ENCODE measurements at places on chromosomes 3 and 15.

GRCh38 chr3:190371152-190371551 lies 16.8 kb upstream of the CLDN16 start:
- DNase-seq: no peak

GRCh38 chr15:36766449-36766848 lies 187.0 kb downstream of the CDIN1 start:
- DNase-seq: no peak

DNA sequence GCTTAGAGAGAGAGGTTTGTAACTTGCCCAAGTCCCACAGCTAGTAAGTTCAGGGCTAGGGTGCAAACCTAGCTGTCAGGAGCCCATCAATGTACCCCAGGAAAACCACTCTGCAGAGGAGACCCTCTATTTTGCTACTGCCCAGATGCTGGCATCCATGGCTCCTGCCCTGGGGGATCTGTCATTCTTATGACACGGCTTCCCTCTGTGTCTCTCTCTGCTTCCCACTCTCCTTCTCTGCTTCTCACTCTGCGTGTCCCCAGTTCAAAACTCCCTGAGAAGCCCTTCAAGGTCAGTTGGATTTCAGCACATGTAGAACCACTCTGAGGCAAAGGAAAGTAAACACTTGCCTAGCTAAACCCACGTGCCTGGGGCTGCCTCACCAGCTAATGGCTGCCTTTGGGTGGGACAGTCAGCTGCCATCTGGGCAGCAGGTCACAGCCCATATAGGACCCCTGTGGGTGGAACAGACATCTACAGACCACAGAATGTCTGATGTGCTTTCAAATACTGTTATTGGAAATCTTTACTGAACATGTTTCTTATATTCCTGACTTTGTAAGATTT lies 29.4 kb upstream of the SLCO2A1 start:
- DNase-seq: no peak

- DNase-seq: no peak
Observed at GRCh38 chr3:169939320-169939719, 27.3 kb upstream of the SEC62 start.

DNA sequence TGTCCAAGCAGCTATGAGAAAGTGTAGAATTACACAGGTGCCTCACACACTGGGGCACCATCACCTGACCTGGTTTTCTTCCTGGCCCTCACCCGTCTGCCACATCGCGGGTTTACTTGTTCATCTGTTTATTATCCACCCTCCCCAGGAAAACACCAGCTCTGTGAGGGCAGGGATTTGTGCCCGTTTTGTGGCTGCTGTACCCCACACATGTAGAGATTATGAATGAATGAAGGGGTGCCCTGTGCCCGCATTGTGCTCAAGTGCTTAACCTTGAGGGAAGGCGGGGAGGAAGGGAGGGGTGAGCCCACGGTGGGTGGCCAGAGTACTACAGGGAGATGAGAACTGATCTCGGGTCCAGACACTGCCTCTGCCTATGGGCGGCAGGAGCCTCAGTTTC lies 108.4 kb downstream of the WNT7A start:
- DNase-seq: no peak

DNA sequence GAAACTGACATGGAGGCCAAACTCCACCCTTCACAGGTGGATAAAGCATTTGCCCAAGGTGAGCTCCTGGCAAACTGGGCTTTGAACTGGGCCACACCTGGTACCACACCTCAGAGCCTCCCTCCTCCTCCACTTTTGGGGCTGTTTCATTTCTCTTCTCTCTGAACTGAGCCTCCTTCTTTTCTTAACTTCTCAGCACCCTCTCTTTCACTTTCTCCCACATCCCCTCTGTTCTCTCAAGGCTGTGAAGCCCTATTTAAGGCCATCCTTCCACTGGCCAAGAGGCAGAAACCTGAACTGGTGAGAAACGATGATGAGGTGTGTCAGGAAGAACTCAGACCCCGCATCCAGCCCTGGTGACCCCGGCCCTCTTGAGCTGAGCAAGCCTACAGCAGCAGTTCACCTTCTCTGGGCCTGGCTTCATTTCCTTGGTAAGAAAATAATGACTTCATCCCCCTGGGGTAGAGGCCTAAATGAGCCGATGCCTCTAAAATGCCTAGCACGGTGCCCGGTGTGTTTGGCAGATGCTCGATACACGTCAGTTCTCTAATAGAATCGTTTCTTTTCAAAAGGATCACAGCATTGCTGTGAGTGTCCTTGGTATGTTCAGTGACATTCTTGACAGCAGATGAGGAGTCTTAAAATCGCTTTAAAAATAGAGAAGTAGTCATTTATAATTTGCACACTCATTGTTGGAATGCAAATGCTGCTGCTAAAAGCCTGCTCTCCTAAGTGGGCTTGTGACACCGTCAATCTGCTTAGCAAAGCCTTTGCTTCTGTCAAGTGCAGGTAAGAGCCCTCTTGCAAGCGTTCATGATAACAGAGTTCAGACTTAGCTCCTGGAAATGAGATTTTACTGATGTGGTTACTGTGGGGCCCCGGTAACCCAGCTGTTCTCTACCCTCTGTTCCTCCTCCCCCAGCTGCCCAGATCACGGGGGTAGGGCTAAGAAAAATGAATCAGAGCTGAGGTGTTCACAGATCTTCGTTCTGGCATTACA lies 97.7 kb upstream of the ATP2B2 start:
- DNase-seq: peak; percentile 23

DNA sequence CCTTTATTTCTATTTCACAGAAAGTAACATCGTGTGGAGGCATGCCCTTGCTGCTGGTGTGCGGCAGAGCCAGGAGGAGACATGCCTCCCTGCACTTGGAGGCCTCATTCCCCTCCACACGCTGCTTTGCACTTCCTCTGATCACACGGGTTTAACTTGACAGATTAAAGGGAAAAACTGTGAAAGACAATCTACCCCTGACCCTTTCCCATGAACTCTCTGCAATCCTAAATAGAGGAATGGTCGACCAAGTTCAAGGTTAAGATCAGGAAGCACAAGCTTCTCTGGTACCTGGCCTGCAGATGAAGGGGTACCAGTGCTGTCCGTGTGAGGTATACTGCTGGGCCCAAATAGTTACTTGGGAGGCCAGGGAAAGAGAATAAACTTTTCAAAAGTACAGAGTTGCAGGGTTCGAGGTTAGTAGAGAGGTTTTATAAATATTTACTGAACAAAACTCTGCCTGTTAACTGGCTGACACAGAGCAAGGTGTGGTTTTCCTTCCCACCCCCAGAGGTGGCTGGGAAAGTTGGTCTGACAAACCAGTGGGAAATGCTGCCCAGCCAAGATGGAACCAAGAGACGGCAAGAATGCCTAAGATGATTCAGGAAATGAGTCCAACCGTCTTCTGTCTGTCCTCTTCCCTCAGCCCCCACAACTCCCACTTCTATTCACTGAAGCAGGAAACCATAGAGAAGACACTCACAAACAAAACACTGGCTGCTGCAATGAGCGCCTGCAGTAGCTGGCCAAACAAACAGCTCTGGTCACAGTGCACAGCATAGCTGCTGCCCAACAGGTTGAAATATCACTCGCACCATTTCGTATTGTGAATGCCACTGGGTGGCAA lies 79.6 kb downstream of the IGF2BP2 start:
- no peak for DNase-seq

GRCh38 chr3:116702334-116702733 lies 7.2 kb upstream of the TUSC7 start:
- no peak for DNase-seq

GRCh38 chr3:134617608-134618477 lies 33.0 kb downstream of the KY start:
- DNase-seq: no peak

- no peak for DNase-seq
Observed at GRCh38 chr3:155292133-155292532, 1.4 kb downstream of the STRIT1 start.

GRCh38 chr3:141605883-141606282 lies 119.1 kb downstream of the RASA2 start:
- DNase-seq: no peak

DNA sequence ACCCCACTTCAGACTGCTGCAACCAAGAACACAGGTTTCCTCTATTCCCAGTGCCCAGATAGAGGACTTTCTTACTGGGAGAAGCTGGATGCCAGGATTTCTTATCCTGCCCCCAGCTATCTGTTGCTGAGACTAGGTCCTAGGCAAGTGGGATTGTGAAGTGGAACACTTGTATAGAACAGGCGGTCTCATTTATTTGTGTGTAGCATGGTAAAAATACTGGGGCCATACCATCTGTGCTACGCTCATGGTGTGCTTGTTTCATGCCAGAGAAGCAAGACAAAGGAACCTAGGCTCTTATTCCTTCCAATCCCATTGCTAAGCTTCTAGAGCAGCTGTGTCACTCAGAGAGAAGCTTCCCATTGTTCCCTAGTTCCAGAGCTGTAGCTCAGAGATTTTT lies 191.5 kb upstream of the EPHA6 start:
- DNase-seq: no peak

GRCh38 chr3:45554006-45554666 lies 40.4 kb upstream of the LIMD1 start:
- DNase-seq: no peak

GRCh38 chr3:39211332-39212130 lies 19.1 kb upstream of the XIRP1 start:
- DNase-seq: no peak

DNA sequence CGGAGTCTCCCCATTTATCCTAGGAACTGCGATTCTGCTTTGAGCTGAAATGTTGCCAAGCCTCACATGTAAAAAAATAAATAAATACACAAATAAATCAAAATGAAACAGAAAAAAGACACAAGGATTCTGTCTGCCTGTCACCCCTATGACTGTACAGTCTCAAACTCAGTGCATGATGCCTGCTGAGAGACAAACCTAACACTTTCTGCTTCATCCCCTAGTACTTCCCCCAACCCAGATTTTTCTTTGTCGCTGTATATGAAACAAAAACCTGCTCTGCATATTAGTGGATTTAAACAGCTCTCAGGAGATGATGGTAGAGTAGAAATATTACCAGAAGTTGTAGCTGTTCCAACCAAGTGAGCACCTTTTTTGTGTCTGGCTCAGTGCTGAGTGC lies 530.7 kb upstream of the CFAP20DC start:
- DNase-seq: no peak

DNA sequence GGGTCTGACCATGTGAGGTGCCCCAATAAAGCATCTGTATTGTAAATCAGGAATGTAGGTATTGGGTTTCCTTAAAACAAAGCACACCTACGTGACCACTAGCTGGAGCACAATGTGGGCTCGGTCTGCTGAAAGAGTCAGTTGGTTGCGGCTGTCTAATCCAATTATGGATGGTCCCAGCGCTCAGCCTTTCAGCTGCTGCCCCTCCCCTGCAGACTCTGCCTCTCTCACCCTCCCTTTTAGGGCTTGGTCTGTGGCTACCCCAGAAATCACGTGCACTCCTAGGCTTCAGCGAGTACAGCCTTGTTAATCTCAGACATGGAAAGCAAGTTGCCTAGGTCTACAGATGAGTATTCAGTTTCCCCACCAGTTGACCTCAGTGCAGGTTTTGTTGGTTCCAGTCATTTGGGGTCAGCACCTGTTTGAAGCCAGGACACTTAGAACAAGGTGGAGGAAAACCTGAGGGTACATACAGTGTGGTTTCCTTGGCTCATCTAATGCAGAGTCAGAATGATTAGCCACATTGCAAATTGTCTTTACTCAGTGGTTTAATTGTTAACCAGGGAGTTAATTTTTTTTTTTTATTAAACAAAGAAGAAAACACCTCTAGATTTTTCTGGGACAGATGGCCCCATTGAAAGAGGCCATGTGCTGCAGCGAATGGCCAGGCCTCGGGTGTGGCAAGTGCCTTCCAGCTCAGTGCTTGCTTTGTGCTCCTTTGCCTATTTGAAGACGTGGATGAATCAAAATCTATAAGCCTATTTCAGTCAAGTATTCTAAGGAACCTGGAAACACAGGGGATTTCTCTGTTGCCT lies 137.7 kb downstream of the IGF1R start:
- DNase-seq: no peak

DNA sequence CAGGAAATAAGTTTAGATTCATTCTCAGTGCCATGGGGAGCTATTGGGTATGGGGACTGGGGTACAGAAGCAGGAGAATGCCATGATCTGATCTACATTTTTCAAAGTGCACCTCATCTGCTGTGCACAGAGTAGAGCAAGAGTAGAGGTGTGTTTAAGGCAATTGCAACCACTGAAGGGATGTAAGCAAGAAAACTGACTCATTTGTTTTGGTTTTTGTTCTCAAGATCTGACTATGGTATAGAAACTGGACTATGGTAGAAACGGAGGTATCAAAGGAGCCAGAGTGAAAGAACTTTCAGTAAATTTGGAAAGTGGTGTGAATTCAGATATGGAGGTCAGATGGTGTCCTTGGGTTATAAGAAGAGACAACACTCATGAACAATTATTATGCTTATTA lies 86.2 kb upstream of the CMSS1 start:
- DNase-seq: no peak

GRCh38 chr15:83119968-83120581 lies 12.6 kb downstream of the TM6SF1 start:
- DNase-seq: no peak

DNA sequence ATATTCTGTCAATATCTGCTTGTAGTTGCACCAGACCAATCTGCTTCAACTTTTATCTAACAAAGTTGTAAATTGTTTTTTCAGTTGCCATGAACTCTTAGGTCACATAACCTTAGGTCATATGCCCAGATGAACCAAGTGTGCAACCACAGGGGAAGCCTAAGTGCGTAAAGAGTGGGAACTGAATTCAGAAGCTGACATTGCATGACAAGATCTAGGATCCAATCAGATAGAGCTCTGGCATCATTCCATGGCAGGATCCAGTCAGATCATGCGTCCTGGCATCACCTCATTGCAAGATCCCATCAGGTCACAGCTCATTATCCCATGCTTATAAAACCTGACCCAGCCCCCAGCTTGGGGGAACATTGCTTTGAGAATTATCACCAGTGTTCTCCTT lies 18.9 kb upstream of the IFT57 start:
- DNase-seq: no peak

DNA sequence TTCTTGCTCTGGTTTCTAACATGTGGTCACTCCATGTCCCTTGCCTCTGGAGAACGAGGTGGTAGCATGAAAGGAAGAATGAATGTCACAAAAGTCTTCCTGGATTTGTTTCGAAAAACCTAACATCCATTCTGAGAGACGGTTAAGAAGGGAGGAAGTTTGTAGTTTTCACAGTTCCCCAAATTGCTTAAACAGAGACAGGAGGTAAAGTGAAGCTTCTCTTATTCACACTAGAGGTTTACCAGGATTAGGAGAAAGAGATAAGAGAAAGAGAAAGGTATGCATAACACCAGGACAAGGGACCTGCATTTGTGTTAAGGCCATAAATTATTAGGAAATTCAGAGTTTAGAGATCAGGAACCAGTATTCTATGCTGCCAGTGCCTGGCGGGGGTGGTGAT lies 228.1 kb downstream of the CPNE4 start:
- DNase-seq: no peak

DNA sequence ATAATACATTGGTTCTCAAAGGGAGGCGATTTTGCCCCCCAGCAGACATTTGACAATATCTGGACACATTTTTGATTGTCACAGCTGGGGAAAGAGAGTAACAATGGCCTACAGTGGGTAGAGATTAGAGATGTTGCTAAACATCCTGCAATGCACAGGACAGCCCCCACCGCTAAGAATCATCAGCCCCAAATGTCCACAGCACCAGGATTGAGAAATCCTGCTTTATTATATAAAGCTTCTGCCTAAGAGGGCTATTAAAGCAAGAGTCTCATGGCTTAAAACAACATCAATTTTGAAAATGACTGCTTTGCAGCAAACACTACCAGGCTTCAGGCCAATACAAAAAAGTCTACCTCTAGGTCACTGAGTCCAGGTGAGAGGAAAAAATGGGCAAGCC lies 68.2 kb downstream of the NTRK3 start:
- no peak for DNase-seq

All from activated T-helper 9 cell treated with anti-CD3 and anti-CD28 coated beads, Interleukin-2, amount 50 U/mL, for 16 hours (primary cell).